ENCODE measurements at places on chromosomes 3 and 15.

DNA sequence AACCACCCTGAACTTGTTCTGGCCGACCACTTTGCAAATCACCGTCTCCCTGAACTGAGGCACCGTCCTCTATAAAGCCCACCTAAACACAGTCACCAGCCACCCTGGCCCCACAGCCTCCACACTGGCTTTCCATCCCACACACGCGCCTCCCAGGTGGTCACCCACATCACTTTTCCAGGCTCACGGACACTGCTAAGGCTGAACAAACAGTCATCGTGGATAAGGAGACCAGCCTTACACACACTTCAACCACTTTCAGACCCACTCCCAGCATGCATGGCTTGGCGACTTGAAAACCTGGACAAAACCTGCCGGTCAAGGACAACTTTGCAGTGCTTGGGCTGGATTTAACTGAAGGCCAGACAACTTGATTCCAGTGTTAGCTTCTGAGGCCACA lies 8.4 kb downstream of the CHSY1 start:
- DNase-seq, result no peak

GRCh38 chr3:13123765-13124164 lies 50.5 kb upstream of the IQSEC1 start:
- DNase-seq, result no peak

DNA sequence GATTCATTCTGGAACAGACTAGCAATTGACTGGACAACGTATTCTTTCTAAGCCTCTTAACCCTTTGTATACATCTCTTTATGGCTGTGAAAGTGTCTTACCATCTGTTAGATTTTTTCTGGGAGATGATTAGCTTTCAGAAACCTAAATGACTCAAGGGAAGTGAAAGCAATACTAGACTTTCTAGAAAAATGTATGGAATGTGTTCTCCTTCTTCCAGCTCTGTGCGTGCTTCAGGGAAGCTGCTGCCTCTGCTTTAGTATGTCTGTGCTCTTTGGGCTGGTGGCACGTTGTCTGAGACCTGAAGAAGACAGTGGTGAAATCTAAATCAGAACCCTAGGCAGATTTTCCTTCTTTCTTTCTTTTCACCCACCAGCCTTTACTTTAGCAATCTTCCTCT lies 89.5 kb downstream of the ITPR1 start:
- DNase-seq, result no peak

DNA sequence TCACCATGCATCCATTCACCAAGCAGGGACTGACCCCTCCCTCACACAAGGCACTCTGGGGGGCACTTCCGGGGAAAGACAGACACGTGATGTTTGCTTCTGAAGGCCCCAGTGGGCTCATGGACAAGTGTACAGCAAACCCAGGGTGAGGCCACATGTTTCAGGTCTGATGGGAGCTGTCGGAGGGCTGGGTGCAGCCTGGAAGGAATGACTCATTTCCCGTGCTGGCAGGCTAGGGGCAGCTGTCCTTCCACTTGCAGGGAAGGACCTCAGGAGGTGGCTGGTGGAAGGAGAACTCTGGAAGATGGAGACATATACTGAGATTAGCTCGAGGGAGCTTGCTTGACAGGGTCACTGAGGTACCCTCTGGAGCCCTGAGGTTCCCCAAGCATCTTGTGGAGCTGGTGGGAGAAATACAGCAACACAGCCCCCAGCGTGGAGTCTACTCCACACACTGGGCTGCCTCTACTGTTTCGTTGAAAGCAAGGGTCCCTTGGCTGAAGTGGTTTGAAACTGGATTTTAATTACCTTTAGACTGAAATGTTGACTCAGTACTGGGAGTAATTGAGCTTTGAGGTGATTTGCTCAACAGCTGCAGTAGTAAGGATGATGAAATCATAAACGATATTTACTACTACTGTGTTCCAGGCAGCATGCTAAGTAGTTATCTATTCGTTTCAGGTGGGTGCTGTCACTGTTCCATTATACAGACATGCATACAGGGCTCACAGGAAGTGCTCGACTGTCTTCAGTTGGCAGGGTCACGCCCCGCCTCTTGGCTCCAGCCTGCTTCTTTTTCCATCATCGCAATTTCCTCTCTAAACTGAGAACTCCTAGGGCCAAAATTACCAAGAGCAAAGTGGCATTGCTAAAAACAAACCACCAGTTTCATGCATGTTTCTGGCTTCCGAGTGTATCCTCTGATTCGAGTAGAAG lies 230.4 kb downstream of the ADAMTS17 start:
- no peak for DNase-seq

- DNase-seq, result no peak
Observed at GRCh38 chr3:194185221-194185620, 49.3 kb downstream of the HES1 start.

GRCh38 chr3:43024181-43024885 lies 45.2 kb downstream of the GASK1A start:
- no peak for DNase-seq

DNA sequence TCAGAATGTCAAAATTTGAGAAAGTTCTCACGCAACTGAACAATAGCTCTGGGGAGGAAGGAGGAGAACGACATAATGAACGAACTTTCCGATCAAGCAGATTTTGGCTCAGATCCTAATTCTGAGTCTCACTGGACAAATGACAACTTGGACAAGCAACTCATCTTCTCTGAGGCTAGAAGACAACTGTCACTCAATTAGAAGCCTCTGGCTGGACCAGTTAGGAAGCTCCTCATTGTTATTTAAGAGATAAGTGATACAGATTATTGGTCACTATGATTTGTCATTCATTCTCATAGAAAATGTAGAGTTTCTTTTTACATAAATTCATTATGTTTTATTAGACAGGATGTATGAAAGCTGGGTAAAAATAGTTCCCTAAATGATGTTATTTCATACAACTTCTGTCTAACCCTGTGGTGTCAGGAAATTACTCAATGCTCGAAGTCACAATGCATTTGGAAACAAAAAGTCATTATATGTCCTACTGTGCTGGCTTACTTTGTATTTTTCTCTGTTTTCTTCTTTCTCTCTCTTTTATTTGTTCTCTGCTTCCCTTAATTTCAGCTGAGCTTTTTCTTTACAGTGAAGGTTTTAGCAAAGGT lies 11.0 kb upstream of the C3orf49 start:
- no peak for DNase-seq

GRCh38 chr15:93308026-93308690 lies 219.1 kb upstream of the RGMA start:
- no peak for DNase-seq

GRCh38 chr3:142272200-142272891 lies 47.0 kb upstream of the GK5 start:
- no peak for DNase-seq

GRCh38 chr3:116994351-116994879 lies 284.8 kb downstream of the TUSC7 start:
- no peak for DNase-seq

Measured in stimulated activated CD4-positive, alpha-beta T cell treated with anti-CD3 and anti-CD28 coated beads, Interleukin-15, amount 100 ng/mL, for 1 hour (primary cell).